T-helper 2 cell (primary cell): ENCODE measurements at places on chromosomes 6 and 20.

- DNase-seq: peak; percentile 50
These were observed 29.2 kb downstream of the TFEB start for GRCh38 chr6:41705996-41706835.

DNA sequence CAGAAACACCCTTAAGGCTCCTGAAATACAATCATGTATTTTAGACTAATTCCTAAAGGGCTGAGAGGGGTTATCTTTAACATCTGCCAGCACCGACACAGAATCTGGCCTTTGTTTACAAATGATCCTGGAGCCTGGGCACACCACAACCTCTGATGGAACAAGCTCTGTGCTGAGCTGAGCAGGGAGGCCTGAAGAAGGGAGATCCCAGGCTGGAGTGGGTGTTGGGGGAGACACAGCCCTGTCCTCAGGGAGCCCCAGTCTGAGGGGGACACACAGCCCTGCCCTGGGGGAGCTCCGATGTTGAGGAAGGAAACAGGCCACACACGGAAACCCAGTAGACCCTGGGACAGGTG is 130.5 kb downstream of the VEGFA start:
- DNase-seq: no peak

- DNase-seq: no peak
These were observed 160.3 kb downstream of the EYA2 start for GRCh38 chr20:47054945-47055344.

GRCh38 chr6:154893917-154894316 is 101.2 kb upstream of the TIAM2 start:
- no peak for DNase-seq

DNA sequence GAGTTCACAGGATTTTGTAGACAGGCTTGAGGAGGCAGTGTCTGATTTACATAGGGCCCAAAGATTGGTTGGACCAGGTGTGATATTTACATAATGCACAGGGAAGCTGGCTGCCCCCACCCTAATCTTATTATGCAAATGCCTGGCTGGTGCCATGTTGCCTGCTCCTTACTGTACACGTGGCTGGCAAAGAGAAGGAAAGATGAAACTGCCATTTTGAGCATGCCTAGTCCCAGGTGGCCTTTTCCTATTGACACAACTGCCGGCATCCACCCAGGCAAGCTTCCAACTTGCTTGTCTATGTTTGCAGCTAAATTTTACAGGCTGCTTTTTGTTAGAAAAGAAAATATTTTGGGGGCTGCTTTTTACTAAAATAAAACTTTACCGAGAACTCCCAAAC is 174.6 kb downstream of the LMBRD1 start:
- no peak for DNase-seq

- peak; percentile 48 for DNase-seq
These were observed 1.5 kb downstream of the NELFCD start for GRCh38 chr20:58982406-58983114.

- no peak for DNase-seq
These were observed at the start of gene GNAS for GRCh38 chr20:58852543-58853271. Gene GNAS, plus strand, starts transcription at chr20:58852716.

GRCh38 chr6:89782222-89782621 is 37.4 kb downstream of the MDN1 start:
- no peak for DNase-seq

DNA sequence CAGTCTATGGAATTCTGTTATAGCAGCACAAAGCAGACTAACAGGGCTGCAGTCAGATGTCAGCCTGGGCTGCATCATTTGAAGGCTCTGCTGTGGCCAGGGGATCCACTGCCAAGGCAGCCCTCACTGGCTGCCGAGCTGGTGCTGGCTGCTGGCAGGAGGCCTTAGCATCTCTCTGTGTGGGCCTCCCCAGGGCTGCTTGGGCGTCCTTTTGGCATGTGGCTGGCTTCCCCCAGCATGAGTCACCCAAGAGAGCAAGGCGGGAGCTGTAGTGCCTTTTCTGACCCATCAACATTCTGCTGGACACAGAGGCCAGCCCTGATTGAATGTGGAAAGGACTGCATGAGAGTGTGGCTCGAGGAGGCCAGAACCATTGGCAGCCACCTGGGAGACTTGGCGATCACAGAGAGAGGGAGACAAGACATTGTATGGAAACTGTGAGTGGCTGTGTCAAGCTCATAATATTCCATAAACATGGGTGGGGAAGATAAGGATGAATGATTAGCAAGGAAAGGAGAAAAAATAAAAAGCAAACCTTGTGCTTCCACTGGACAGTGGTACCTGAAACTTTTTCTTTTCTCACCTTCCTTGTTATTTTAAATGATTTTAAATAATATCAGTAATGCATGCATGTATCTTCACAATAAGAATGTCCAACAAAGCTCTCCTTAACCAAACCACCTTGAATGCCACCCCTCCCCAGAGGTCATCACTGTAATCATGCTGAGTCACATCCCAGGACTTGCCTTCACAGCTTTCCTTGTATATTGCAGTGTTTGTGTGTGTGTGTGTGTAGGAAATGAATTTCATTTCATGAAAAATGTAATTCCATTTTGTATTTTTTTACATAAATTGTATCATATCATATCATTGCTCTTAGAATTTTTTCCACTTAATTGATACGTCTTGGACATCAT is 55.0 kb upstream of the VSX1 start:
- no peak for DNase-seq

DNA sequence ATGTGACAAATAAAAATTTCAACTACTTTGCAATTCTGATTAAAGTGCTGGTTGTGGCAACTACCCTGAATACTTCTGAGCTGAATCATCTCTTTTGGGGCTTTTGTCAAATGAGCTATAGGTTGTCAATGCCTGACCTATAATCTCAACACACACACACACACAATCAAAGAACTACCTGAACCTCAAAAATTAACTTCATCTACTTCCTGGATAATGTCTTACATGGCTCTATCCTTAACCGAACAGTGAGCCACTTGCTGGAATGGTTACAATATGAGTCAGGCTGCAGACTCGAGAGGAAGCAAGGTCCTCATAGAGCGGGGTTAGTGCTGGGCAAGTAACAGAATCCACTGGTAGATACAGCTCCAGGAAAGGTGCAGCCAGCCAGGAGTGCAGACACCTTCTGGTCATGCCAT is 70.6 kb upstream of the DST start:
- DNase-seq: no peak

DNA sequence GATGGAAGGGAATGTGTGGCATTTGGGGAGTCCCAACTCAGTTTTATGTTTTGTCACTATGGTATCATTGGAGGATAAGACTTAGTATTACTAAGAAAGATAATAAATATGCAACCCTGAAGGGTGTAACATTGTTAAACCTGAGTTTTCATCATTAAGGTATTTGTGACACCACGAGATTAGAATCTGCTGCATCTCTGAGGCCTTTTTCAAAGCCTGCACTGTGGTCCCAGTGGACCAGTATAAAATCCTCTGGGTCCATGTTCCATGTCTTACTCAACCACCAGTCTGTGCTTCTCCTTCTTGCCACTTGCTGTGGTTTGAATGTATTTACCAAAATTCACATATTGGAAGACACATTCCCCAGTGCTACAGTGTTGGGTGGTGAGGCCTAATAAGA is 130.6 kb downstream of the TBX18 start:
- no peak for DNase-seq

GRCh38 chr6:34022250-34022872 is 123.5 kb downstream of the GRM4 start:
- DNase-seq: no peak

GRCh38 chr20:59221707-59222252 is 58.2 kb downstream of the ZNF831 start:
- DNase-seq: no peak

DNA sequence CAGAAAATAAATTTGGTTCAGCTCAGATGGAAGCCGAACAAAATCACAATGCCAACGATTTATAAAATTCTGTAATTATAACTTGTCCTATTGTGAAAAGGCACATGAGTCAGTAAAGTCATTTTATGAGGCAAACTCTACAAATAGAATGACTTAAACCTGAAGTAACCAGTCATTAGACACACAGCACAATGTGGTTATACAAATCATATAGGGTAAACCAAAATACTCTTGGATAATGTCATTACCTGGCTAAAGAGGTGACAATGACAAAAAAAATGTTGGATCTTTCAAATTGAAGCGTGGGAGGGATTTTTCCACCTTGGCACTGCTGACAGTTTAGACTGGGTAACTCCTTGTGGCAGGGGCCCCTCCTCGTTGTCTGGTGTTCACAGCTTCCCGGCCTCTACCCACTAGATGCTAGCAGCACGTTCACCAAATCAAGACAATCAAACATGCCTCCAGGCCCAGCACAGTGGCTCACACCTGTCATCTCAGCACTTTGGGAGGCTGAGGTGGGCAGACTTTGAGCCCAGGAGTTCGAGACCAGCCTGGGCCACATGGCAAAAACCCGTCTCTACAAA is 5.0 kb downstream of the ANKRD60 start:
- no peak for DNase-seq

GRCh38 chr6:107144666-107145065 is 29.4 kb upstream of the BEND3 start:
- no peak for DNase-seq

DNA sequence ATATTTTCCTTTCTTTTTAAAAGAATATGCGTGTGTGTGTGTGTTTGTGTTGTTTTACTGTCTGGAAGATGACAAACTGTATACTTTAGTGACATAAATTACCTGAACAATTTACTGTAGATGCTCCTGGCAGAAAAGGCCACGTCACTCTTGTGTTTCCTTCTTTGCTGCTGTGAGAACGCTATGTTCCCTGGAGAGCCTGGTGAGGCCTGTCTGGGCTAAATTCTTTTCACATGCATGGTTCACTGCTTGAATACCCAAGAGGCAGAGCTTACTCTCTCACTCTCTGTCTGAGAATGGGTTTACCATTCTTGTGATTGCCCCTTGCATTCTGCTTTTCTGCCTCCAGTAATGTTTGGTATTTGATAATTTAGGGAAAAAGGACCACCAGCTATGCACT is 64.3 kb downstream of the EDN1 start:
- DNase-seq: no peak

DNA sequence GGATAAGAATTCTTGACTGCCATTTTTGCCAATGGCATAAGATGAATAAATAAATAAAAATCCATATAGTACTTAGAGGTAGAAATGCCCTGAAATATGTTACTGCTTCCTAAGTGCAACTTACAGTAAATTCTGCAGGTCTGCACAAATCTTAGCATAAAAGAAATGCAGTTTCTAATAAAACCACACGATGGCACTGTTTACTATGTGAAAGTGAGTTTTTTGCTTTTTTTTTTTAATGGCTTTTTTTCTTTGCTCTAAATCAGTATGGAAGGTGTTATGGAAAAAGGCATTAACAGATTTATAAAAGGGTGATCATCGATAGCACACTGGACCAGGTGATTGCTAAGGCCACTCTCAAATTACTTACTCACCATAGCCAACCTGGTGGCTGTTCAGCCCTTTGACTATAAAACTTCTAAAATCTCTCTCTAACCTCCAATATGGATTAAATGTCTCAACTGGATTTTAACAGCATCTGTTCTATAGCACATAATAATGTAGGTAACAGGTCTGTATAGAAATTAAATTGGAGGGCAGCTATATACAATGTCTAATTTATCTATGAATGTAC is 45.8 kb downstream of the AHI1 start:
- no peak for DNase-seq

DNA sequence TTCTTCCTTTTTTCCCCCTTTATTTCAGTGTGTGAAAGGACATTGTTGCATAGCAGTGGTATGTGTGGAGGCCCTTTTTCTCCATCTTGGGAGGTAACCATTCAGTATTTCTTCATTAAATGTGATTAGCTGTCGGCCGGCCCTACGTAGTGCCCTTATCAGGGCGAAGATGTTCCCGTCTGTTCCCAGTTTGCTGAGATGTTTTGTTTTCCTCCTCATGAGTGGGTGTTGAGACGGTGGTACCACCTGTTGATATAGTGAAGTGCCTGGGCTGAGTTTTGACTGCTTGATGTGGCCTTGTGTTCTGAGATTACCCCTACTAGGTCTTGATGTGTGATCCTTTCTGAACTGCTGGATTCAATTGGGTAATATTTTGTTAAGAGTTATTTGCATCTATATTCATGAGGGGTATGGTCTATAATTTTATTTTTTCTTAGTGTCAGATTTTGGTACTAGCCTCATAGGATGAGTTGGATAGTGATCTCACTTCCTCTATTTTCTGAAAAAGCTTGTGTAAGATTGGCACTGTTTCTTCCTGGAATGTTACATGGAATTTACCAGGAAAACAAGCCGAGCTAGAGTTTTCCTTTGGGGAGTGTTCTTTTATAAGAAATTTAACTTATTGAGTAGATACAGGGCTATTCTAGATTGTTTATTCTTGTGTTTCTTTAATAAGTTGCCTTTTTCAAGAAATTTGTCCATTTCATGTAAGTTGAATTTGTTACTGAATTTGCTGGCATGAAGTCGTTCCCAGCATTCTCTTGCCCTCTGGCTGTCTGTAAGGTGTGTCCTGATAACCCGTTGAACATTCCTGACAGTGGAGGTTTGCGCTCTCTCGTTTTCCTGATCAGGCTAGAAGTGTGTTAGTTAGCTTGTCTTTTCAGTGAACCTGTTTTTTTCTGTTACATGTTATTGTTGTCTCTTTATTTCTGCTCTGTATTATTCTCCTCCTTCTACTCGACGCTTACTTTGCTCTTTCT is 4.3 kb downstream of the MTG2 start:
- no peak for DNase-seq

GRCh38 chr6:120211955-120212792 is 862.6 kb upstream of the MAN1A1 start:
- no peak for DNase-seq
